NB4 (cell line): ENCODE measurements at places on chromosomes 16 and 17.
A peak's percentile ranks its signal among the peaks of the same experiment; 100 is the strongest.

GRCh38 chr17:36024106-36024869 is 6.5 kb upstream of the CCL23 start:
- no peak for DNase-seq

- DNase-seq = no peak
Observed at GRCh38 chr17:43542859-43543258, 3.3 kb downstream of the ETV4 start.

- peak; percentile 28 for DNase-seq
Observed at GRCh38 chr17:8964801-8965393, 610 bp downstream of the PIK3R5 start.

DNA sequence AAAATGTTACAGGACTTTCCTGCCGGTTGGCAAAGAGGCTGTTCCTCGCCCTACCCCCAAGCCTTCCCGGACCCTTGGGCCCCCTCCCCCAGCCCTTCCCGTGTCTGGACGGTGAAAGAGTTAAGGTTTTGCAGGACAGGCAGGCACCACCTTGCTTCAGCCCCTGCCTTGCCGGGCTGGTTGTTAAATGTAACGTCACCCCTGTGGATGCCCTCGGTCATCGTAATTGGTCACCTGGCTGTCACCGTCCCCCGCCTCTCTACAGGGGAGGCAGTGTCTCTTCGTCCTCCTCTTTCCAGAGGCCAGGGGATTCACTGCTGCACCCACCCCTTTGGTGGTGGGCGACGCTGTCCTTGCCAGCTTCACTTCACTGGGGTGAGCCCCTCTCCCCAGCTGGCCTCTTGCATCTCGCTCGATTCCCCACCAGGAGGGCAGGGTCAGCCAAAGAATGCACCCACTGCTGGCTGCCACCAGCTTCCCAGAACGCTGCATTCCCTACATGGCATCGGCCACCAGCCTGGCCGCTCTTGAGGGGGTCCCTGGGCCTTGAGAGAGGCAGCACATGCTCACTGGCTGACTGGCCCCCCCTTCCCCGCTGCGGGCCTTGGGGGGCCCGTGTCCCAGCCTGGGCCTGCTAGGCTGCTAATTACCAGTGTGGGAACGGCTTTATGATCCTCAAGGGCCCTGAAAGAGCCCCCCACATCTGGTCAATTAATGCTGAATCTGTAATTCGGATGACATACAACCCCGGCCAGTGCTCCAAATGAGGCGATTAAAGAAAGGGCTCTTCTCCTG is 25.2 kb upstream of the GSE1 start:
- no peak for DNase-seq

DNA sequence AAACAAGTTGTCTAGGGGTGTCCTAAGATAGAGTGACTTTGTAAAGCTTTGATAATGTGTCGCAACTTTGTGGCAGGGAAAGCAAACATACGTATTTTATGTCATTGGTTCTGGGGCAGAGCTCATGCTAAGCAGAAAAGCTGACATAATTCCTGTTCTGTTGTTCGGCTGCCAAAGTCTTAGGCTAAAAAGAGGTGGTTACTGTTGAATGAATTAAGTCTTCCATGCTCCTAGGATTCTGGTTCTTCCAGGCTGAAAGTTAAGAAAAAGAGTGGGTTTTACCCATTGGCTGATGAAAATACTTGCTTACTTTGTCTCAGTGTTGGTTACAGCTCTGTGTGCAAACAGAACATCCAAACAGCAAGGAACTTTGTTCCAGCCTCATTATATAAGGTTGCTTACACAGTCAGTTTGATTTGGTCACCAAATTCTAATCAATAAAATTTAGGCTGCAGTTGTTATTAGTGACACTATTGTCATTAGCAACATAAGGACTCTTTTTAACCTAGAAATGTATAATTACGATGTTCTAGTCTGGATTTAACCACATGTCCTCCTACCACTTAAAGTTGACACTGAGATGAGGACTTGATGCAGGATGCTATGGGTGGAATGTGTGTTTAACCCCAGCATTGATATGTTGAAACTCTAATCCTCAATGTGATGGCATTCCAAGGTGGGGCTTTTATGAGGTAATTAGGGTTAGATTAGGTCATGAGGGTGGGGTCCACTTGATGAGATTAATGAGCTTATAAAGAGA is 114.0 kb upstream of the GOT2 start:
- peak; percentile 17 for DNase-seq

GRCh38 chr17:52410781-52411180 is 252.3 kb upstream of the CA10 start:
- no peak for DNase-seq

- no peak for DNase-seq
Observed at GRCh38 chr17:78040440-78041385, 82.2 kb downstream of the TNRC6C start.

- no peak for DNase-seq
Observed at GRCh38 chr16:13041646-13042290, 140.4 kb downstream of the SHISA9 start.

DNA sequence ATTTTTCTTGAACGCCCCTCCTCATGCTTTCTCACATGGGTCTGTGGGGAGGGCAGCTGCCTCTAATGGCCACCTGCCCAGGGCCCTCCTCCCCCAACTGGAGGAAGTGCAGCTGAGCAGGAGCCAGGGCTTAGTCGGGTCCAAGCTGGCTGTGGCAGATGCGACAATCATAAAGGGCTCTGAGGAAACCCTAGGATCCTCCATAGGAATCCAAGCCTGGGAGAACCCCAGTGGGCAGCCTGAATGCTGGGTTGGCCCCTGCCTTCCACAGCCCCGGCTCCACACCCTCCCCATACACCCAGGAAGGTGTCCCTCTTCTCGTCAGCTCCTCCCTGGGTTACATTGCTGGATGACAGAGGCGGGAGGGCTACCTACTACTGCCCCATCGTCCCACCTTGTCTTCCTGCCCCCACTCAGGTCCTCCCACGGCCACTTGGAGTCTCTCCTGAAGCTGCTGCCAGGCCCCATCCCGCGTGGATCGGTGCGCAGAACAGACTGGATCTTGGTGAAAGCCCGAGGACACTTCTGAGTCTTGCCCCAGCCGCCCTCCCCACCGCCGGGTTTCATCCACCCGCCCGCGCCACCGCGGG is 15.6 kb upstream of the CBFB start:
- DNase-seq = peak; percentile 36

DNA sequence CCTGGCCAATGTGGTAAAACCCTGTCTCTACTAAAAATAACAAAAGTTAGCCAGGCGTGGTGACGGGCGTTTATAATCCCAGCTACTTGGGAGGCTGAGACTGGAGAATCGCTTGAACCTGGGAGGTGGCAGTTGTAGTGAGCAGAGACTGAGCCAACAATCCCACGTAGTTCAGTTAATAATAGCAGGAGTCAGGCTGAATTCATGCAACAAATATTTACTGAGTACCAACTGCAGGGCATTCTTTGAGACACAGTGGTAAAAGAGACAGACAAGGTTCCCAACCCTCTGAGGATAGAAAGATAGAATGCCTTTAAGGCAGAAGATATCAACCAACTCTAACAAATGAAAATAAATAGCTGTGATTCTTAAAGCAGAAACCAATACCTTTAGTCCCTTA is 39.1 kb downstream of the SPOP start:
- no peak for DNase-seq

- no peak for DNase-seq
Observed at GRCh38 chr17:16189791-16190348, 25.5 kb downstream of the NCOR1 start.

- DNase-seq = no peak
Observed at GRCh38 chr17:31297090-31297489, at the start of gene OMG. Gene OMG, minus strand, starts transcription at chr17:31297239. Its CDS starts 908 bp downstream, at chr17:31296331.

DNA sequence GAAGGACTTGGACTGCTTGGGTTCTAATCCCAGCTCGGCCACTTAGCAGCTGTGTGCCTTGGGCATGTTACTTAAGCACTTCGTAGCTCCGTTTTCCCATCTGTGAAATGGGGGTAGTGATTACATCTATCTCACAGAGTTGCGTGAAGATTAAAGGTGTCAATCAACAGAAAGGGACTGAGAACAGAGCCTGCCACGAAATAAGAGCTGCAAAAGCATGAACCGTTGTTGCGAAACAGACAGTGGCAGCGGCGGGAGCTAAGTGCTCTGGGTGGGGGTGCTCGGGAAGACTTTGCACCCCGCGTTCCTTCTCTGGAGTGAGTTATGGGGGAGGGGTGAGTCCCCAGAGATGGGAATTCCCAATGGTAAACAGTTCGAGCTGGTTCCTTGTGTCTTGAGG is 79.6 kb upstream of the LHX1 start:
- peak; percentile 63 for DNase-seq

DNA sequence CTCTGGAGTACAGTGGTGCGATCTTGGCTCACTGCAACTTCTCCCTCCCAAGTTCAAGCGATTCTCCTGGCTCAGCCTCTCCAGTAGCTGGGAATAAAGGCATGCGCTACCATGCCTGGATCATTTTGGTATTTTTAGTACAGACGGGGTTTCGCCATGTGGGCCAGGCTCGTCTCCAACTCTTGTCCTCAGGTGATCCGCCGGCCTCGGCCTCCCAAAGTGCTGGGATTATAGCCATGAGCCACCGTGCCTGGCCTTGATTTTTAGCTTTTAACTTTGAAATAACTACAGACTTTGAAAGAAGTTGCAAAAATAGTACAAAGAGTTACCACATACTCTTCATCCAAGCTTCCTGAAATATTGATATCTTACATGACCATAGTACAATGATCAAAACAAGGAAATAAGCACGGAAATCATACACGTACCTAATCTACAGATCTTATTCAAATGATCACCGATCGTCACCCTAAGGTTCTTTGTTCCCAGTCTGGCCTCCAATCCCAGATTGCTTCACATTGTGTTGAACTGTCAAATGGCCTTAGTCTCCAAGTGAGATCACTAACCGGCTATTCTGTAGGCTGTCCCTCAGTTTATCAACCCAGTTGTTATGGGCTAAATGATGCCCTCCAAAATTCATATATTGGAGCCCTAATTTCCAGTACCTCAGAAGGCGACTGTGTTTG is 18.4 kb downstream of the NPIPA1 start:
- DNase-seq = no peak

DNA sequence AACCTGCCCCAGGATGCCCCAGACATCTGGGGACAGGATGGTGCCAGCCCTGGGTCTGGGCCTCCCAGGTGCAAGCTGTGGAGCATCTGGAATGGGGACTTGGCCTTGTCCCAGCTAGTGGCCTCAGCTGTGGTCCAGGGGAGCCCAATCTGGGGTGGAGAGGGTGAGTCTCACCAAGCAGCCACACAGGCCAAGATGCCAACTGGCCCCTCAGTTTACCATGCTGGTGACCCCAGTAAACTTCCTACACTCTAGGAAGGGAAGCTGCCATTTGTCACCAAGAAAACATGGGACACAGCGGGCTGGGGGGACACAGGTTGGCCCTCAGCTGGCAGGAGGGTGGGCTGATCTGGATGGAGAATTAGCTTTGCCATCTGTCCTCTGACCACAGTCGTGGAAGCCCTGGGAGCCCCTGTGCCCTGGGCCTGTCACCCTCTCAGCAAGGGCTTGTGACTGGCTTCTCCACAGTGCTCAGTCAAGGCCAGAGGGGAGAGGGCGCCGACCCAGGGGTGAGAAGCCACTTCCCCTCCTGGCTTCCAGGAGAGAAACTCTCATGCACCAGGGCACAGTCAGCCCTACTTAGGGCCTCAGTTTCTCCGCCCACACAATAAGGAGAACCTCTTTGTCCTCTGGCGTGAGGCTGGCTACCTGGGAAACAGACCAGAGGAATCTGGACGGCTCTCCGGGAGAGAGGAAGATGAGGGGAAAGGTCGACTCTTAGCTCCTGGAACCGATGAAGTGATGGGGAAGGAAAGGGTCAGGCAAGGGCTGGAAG is 126.4 kb upstream of the SMURF2 start:
- DNase-seq = no peak

- DNase-seq = no peak
Observed at GRCh38 chr16:16116841-16117240, 106.5 kb downstream of the ABCC6 start.

GRCh38 chr17:42284566-42284965 is 3.7 kb upstream of the STAT5A start:
- no peak for DNase-seq

GRCh38 chr16:30439720-30440348 is 5.8 kb downstream of the SEPHS2 start:
- peak; percentile 42 for DNase-seq

- DNase-seq = no peak
Observed at GRCh38 chr16:78794581-78795250, 695.3 kb downstream of the WWOX start.

- DNase-seq = no peak
Observed at GRCh38 chr17:50693036-50693682, 14.6 kb downstream of the ANKRD40 start.

DNA sequence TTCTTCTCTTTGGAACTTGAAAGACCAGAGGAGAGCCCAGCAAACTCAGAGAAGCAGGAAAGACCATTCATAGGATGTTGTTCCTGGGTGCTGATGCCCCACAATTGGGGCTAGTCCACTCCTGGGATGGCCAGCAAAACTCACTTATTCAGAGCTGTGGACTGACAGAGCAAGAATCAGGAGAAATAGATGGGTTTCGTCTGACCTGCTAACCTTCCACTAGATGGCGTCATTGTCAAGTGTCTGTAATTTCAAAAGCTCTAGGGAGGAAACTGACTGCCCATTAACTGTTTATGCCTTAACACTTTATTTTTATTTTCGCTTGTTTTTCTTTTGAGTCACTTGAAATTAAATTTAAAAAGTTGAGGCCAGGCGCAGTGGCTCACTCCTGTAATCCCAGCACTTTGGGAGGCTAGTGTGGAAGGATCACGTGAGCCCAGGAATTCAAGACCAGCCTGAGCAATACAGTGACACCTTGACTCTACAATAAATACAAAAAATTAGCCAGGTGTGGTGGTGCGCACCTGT is 28.7 kb upstream of the MILR1 start:
- DNase-seq = peak; percentile 79

GRCh38 chr17:7322520-7323194 is 6.5 kb downstream of the NEURL4 start:
- no peak for DNase-seq

DNA sequence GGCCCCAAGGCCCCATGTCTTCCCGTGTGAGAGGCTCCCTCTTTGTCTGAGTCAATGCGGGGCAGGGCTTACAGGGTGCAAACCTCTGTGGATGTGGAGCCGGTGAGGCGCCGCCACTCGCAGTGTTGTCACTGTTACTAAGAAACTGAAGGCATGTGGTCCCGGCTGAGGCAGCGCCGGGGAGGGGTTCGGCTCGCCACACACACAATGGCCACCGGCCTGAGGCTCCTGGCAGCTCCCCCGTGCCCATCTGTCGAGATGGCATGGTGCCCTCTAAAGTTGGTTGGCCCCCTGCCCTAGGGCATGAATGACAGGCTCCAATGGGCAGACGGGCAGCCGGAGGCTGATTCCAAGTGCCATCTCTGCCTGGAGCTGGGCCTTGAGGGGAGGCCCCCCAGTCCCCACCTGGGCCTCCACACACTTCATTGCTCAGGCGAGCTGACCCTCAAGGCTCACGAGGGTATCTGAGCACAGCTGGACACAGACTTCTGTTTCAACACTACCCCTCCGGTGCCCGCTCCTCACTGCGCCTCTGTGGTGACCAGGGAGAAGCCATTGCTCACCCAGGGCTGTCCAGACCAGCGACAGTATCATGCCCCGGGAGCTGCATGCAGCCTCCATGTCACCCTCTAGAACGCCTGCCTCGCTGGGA is 137.2 kb downstream of the C16orf78 start:
- DNase-seq = no peak
